Activated naive CD4-positive, alpha-beta T cell treated with Interleukin-2 at 50 U/mL for 16 hours (primary cell): ENCODE measurements at places on chromosomes 4 and X.
A peak's percentile ranks its signal among the peaks of the same experiment; 100 is the strongest.

DNA sequence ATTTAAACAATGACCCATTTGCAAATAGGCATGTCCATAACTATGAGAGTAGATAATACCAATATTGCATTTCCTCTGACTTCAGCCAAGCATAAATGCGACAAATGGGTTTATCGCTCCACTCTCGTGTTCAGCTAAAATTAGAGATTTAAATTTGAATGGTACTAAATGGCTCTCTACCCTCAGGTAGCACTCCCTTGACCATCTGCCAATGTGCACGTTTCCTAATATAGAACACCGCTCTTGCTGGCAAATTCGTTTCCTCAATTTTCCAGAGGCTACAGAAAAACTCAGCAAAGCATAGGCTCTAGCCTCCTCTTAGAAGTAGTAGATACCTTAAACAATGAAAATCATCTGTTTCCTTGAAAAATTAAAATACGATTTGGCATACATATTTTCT is 251.6 kb downstream of the ADGRA3 start:
- DNase-seq, result no peak

- no peak for DNase-seq
These were observed 95.8 kb downstream of the ATXN3L start for GRCh38 chrX:13223868-13224567.

DNA sequence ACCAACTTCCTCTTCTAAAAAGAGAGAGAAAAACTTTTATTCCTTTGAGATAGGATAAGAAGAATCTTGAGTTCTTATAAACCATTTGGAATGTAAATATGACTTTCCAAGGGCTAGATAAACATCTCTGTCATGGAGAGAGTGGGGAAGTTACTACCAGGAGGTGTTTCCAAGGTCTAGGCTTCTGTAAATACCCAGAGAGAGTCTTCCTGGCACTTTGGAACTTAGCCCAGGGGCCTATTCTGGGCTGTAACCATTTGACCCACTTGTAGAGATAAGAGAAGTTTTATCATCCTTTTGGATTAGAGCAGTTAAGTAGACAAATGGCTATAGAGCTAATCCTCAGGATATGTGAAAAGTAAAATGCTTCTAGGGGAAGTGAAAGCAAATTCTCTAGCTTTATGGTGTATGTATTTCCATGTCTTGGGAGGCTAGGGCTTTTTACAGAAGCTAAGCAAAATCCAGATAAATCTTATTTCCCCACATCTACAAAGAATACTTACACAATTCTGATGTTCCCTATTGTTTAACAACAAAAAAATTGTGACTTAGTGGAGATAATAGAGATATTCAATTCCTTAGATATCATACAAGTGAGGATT is 51.1 kb downstream of the MCUB start:
- no peak for DNase-seq

DNA sequence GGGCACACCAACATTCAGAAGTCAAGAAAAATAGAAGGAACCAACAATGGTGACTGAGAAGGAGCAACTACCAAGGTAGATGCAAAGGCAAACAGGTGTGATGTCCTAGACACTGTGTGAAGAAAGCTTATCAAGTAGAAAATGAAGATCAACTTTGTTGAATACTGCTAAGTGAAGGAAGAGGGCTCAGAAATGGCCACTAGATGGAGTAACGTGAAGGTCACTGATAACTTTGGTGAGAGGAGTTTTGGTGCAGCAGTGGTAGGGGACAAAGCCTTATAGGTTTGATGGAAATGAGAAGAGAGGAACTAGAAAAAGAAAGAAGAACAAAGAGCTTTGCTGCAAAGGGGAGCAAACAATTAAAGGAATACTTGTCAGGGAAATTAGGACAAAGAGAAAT is 23.5 kb downstream of the OTC start:
- no peak for DNase-seq

DNA sequence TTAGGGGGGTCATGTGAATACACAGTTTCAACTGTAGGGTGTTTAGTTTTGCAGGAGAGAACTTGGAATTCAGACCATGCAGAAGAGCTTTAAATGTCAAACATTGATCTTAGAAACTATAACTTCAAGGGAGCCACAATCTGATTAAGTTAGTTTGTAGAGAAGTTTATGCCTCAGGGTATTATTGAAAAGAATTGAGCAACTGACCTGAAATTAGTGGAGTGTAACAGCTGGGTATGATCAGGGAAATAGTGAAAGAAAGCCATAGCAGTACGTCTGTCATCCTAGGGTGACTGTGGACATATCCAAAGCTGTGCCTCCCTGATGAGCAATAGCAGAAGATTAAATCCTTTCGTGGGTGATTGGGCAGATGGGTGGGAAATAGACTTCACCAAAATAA is 63.8 kb downstream of the FAM47B start:
- DNase-seq, result no peak

- no peak for DNase-seq
These were observed 98.5 kb upstream of the MAGEB16 start for GRCh38 chrX:35699642-35700041.

GRCh38 chr4:86594559-86595425 is 677 bp downstream of the PTPN13 start:
- peak; percentile 32 for DNase-seq

DNA sequence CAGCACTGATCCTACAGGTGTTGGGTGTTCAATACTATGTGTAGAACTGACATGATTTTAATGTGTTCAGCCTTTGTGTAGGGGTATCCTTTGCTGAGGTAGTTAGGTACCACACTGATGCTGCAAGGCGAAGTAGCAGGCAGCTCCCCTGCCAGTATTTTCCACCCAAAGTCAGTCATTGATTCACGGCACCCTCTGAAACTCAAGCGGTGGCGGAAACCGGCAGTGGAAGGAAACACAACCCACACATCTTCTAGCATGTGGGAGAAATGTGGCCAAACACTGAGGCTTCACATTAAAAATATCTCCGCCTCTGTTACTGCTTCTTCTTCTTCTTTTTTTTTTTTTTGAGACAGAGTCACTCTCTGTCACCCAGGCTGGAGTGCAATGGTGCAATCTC is 126.3 kb downstream of the AASDH start:
- peak; percentile 61 for DNase-seq

- no peak for DNase-seq
These were observed 18.4 kb upstream of the OPHN1 start for GRCh38 chrX:68451720-68452119.

- DNase-seq, result no peak
These were observed 42.0 kb downstream of the SLC4A4 start for GRCh38 chr4:71380788-71381187.

DNA sequence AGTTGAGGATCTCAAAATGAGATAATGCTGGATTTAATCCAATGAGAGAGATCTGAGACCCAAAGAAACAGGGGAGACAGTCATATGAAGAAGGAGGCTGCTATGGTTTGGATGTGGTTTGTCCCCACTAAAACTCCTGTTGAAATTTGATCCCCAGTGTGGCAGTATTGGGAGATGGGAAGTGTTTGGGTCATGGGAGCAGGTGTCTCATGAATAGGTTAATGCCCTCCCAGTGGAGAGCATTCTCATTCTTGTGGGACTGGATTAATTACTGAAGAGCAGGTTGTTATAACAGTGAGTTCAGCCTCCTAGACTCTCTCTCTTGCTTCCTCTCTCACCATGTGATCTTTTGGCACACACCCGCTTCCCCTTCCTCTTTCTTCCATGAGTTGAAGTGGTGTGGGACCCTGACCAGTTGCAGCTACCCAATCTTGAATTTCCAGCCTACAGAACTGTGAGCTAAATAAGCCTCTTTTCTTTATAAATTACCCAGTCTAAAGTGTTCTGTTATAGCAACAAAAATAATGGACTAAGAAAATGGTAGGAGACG is 70.3 kb downstream of the PPEF2 start:
- no peak for DNase-seq

- DNase-seq, result no peak
These were observed 993.9 kb downstream of the PDHA2 start for GRCh38 chr4:96833831-96834230.
